ENCODE measurements at places on chromosomes 2 and 18.

DNA sequence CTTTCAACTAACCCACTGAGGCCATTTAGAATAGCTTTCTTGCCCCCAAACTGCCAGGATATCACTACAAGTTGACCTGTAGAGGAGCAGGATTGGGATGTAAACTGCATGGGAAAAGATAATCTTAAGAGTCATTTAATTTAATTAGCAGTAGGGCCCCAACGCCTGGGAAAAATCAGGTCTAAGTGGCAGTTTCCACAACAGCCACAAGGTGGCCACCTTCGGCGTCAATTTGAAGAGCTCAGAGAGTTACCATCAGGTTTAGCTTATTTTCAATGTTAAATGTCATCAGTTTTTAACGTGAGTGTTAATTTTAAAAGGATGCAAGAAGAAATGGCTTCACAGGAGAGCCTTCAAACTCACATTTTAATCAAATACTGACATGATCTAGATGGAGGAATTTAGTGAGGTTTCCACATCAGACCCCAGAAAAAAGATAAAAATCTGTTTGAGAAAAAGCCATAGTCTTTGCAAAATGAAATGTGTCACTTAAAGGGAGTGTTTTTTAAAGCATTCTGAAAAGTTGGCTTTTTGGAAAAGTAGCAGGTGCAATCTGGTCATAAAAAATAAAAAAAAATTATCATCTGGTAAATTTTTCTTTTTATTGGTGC is 77.3 kb upstream of the UPP2 start:
- DNase-seq = peak; percentile 62

GRCh38 chr2:235052514-235053354 is 100.9 kb downstream of the SH3BP4 start:
- DNase-seq = no peak

- no peak for DNase-seq
Measured at GRCh38 chr2:111050701-111051376, 69.9 kb upstream of the BCL2L11 start.

GRCh38 chr2:157438863-157439823 is 4.7 kb downstream of the CYTIP start:
- no peak for DNase-seq

GRCh38 chr2:217977840-217978535 is 24.8 kb downstream of the TNS1 start:
- no peak for DNase-seq

GRCh38 chr2:42493468-42494354 is at the start of gene KCNG3:
KCNG3 (minus strand) TSS chr2:42493982; CDS start chr2:42493501, 481 bp downstream.
- DNase-seq = peak; percentile 79

All from activated naive CD4-positive, alpha-beta T cell treated with anti-CD3 and anti-CD28 coated beads, Interleukin-2, amount 50 U/mL, for 16 hours (primary cell).